ENCODE measurements at places on chromosomes 3 and 15.

DNA sequence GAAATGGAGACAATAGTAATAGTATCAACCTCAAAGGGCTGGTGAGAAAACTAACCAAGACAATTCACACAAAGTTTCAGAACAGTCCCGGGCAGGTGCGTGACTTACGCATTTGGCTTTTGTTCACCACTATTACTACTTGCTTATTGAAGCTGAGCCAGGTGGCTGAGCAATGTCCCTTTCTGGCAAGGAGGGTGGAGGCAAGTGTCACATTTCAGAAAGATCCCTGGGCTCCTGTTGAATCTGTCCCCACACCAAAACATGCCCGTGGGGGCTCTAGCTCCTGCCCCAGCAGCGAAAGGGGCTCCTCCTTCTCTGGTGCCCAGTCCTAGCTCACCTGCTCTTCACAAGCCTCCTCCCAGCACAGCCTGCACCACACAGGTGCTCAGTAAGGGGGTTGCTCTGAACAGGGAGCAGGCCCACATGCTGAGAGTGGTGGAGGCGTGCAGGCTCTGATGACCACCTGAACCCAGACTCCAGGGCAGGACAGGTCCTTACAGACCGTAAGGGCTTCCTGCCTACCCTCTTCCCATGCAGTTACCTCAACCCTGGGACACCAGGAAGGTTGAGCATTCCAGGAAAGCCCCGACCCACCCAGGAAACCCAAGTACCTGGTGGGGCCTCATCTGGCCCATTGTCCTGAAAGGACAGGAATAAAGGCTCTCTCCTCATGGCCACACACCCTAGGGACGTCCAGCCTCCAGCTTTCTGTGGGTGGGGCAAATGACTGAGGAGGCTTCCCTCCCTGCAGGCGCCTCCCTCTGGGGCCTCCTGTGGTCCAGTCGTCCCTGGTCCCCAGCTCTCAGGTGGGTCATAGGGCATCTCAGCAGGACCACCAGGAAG lies 32.6 kb downstream of the SEMA7A start:
- DNase-seq: no peak

GRCh38 chr3:126550488-126551051 lies 8.2 kb downstream of the C3orf22 start:
- DNase-seq: no peak

DNA sequence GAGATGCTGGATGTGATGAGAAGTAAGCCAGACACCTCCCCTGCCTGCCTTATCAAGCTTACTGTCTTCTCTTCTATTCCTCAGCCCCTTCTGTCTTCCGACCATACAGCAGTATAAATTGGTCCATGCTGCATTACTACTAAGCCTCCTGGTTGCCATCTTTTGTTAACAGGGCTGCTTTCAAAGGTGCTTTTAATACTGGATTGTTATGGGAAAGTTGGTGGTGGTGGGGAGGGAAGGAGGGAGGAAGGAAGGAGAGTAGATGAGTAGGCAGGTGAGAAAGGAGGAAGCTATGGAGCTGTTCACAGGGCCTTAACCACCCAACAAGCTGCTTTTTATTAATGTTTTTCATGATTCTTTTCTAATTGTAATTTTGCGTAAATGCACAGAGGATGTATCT lies 114.9 kb downstream of the SLC25A26 start:
- no peak for DNase-seq

- DNase-seq: no peak
These were observed 1.3 kb downstream of the SMC4 start for GRCh38 chr3:160400702-160401150.

DNA sequence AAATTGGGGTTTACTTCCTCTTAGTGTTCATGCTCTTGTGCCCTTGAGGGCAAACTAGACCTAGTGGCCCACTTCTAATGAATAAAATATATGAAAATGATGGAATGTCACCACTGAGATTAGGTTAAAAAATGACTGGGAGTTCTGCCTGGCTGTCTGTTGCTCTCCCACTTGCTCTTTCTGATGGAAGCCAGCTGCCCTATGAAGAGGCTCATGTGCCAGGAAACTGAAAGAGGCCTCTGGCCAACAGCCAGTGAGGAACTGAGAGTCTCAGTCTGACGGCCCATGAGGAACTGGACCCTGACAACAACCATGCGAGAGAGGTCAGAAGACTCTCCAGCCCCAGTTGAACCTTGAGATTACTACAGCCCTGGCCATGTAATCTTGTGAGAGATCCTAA lies 107.1 kb upstream of the FHIT start:
- DNase-seq: no peak

GRCh38 chr15:48679952-48680351 lies 34.4 kb upstream of the FBN1 start:
- DNase-seq: no peak

DNA sequence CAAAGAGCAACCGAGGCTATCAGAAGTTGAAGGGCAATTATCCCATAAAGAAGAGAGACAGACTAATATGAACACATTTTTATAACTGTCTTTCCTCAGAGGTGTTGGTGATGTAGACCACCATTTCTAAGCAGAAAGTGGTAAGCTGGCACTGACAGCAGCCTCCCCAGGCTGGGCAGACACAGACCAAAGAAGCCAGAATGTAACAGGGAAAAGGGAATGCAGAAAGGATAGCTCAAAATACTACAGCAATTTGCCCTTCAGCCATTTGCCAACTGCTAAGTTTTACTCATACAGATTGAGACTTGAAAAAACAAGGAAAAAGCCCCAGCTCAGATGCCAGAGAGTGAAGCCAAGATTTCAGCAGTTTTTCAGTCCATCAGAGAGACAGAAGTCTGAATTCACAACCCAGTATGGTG lies 73.5 kb upstream of the ABI3BP start:
- DNase-seq: no peak

DNA sequence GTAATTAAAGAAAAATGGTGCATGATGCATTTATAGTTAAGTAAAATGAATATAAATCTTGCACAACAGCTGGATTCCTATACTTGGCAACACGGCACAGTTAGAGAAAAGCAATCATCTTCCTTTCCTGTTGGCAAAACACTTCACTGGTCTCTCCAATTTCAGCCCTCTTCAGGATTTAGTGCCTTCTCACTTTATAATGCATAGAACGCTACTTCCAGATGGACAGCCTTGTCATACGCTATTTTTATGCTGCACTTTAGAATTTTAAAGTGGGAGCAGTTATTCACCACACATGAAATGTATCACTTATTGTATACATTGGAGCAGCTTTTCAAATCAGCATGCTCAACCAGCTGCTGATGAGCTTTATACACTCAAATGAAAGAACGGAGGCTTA lies 194.4 kb upstream of the GBE1 start:
- no peak for DNase-seq

GRCh38 chr3:133859381-133860234 lies 36.1 kb downstream of the RAB6B start:
- DNase-seq: no peak

DNA sequence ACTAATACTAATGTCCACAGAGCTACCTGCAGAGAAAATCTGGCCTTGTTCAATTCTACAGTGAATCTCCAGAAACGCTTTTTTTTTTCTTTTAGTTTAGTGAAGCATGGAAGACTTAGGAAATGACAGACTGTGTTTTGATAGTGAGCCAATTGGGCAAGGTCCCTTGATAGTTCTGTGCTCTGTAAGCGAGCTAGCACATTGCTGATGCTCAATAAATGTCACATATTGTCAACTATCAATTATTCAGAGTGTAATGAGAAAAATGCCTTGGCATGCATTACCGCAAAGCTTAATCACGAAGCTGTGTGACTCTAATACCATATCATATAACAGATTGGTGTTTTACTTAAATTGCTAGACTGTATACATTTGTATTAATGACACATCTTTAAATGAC lies 5.2 kb upstream of the C3orf85 start:
- no peak for DNase-seq

DNA sequence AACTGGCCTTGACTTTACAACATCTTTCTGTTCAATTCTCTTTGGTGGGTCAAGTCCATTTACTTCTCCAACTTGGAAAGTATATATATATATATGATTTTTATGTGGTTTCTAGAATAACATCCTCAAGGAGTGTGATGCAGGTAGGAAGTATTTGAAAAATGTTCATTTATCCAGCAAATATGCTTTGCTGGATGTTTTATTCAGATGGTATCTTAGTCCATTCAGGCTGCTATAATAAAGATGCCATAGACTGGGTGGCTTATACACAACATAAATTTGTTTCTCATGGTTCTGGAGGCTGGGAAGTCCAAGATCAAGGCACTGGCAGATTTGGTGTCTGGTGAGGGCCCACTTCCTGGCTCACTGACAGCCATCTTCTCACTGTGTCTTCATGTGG lies 168.7 kb upstream of the RASGRP1 start:
- DNase-seq: no peak

DNA sequence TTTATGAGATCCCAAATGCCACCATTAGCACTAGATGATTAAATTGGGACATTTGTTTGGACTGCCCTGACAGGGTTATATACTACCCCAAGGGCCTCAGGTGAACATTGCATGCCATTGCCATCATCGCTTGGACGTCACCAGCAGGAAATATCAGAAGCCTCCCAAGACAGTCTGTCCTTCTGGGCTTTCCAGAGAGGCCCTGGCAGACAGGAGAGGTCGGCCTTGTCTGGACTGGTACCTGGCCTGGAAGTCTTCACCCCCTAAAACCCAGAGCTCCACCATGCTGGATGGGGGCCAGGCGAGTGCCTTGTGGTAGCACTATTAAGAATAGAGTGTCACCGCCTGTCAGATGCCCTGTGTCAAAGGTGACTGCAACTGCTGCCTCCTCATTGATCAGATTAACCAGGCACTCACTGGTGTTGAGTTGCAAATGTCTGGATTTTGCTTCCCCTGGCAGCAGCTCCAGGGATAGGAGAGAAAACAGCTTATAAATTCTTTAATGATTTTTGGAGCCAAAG lies 324.1 kb upstream of the RASGRP1 start:
- DNase-seq: no peak

DNA sequence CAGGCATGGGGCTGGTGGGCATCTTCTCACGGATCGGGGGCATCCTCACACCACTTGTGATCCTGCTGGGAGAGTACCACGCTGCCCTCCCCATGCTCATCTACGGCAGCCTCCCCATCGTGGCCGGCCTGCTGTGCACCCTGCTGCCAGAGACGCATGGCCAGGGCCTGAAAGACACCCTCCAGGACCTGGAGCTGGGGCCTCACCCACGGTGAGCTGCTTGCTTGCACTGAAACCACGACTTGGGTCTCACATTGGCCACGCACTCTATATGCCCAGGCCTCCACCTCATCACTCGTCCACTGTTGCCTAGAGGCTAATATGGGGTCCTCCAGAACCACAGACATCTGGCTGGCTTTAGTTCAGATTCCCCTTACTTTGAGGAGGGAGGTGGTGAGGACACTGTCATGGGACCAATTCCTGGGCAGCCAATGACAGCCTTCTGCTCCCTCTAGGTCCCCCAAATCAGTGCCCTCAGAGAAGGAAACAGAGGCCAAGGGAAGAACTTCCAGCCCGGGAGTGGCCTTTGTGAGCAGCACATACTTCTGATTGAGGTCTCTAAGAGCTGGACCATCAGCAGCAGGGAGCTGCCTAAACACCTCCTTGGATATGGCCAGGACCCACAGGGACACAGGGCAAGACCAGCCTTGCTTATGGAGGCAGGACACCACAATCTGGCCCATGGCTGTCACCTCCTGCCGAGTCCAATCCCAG lies 5.0 kb upstream of the SLC22A14 start:
- no peak for DNase-seq

- no peak for DNase-seq
These were observed 32.9 kb upstream of the RAD18 start for GRCh38 chr3:8996216-8996615.

GRCh38 chr3:130276203-130276803 lies 69.2 kb upstream of the COL6A5 start:
- peak; percentile 11 for DNase-seq

- DNase-seq: no peak
These were observed 86.2 kb downstream of the KLF13 start for GRCh38 chr15:31412824-31413223.

- DNase-seq: no peak
These were observed 27.2 kb downstream of the EEFSEC start for GRCh38 chr3:128180436-128180835.

- DNase-seq: no peak
These were observed 57.9 kb downstream of the CCDC33 start for GRCh38 chr15:74294010-74294409.

Measured in pulmonary artery endothelial cell (primary cell).